ENCODE measurements at places on chromosomes 12 and 14.
A peak's percentile ranks its signal among the peaks of the same experiment; 100 is the strongest.

GRCh38 chr12:42729535-42729900 lies 140.0 kb upstream of the PRICKLE1 start:
- DNase-seq, result no peak

DNA sequence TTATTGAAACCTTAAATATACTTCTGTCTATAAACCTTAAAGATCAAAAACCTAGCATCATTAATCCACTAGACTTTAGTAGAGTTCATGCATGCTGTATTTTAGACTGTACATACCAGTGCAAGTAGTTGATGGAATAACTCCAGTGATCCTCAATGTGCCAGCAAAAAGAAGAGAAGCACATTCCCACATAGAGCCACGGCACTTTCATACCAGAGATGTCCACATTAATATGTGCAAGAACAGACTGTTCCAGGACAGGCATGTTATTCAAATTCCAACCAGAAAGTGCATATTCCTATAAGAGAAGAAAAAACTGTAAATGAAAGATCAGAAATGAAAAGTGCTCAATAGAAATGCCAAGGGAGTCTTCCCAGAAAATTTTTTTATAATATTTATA lies 55.0 kb downstream of the KDM5A start:
- no peak for DNase-seq

GRCh38 chr12:76106631-76107030 lies 22.1 kb upstream of the NAP1L1 start:
- DNase-seq, result no peak

GRCh38 chr12:2212971-2213869 lies 160.4 kb downstream of the CACNA1C start:
- no peak for DNase-seq

DNA sequence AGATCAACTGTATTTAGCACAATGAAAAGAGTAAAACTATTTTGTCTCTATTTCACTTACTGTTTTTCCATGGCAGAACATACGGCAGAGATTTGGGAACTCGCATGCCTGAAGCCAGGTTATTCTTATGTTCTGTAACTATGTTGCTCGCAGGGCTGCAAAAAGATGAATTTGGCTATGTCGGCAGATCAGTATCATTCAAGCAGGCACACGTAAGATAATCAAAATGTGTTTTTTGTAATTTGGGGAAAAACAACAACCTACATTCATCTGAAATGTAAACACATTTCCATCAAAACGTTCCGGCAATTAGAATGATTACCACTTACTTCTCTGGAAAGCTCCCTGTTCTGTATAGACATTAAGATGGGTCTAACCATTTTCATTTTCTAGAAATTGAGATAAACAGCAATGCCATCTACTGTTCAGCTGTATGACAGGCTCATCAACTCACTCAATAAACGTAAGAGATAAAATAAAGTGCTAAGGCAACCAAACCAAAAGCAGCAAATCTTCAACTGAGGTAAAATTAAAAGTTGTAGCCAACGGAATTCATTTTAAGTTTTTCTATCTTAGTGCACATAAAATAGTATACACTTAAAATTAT lies 13.0 kb downstream of the GTSF1 start:
- no peak for DNase-seq

GRCh38 chr12:9066183-9066623 lies 49.5 kb downstream of the A2M start:
- no peak for DNase-seq

DNA sequence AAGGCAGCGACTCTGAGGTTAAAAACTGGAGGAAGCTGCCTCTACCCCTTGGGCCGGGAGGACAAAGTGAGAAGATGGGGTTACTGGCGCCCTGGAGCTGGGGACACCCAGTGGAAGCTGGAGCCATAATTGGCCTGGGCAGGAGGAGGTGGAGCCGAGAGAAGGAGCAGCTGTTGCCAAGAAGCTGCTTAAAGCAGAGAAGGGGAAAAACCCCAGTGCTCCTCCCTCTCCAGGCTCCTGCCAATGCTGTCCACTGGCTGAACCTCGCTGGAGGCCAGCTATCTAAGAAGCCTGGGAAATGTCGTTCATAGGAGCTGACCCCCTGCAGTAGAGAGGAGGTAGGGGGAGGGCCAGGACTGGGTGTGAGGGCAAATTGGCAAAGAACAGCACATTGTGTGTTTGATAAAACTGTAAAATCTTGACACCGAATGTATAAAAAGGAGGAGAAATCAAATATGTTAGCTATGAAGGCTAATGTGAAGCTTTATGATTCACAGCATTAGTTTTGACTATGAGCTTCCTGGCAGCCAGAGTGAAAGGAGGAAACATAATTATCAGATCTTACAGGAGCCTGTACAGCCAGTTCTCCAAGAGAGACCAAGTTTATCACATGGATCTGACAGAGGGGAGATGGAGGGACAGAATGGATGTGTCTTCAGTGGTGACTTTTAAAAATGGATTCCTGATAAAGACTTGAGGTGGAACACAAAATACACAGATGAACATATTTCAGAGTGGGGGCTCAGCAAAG lies 9.5 kb downstream of the HHIPL1 start:
- no peak for DNase-seq

DNA sequence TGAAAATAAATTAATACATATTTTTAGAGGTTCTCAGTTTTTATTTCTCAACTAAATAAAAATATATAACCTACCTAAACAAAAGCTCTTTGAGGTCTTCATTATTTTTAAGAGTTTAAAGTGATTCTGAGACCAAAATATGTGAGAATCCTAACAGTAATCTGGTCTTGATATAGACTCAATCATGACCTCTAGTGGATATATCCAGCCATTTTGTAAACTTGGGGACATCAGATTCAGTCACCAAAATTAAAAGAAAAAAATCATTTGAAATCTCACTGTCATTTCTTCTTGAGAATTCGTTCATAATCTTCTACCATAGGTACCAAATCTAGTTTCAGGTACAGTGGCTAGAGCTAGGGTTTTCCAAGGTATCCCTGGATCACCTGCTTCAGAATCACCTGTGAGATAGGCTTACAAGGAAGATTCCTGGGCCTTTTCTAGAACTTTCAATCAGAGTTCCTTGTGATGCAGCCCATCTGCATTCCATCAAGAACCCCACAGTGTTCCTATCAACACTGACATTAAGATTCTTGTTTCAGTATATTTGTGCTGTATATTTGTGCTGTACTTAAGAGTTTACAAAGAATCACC lies 214.9 kb downstream of the ADAMTS20 start:
- peak; percentile 10 for DNase-seq

- no peak for DNase-seq
Observed at GRCh38 chr12:100216337-100216736, 15.7 kb downstream of the ACTR6 start.

DNA sequence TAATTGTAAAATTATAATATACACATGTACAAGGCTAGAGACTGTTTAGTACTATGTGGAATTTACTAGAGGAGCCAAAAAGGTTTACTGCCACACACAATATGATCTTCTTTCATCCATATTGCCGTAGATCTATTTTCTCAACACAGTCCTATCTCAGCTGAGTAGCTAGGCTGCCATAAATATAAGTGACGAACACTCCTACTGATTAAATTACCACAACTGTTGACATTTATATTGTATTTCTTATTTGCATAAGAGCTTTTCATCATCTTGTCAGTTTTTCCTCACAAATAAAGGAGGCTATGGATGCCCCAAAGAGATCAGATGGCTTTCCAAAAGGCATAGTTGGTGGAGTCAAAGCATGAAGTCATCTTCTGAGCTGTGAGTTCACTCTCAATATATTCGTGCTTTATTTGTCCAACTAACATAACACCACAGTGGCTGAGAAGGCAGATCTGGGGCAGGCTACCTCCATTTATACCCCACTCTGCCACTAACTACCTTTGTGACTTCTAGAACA lies 78.6 kb downstream of the CCDC59 start:
- DNase-seq, result no peak

GRCh38 chr14:89298056-89298834 lies 118.8 kb downstream of the FOXN3 start:
- DNase-seq, result no peak

- DNase-seq, result no peak
Observed at GRCh38 chr14:95555053-95555452, 20.2 kb downstream of the GLRX5 start.

DNA sequence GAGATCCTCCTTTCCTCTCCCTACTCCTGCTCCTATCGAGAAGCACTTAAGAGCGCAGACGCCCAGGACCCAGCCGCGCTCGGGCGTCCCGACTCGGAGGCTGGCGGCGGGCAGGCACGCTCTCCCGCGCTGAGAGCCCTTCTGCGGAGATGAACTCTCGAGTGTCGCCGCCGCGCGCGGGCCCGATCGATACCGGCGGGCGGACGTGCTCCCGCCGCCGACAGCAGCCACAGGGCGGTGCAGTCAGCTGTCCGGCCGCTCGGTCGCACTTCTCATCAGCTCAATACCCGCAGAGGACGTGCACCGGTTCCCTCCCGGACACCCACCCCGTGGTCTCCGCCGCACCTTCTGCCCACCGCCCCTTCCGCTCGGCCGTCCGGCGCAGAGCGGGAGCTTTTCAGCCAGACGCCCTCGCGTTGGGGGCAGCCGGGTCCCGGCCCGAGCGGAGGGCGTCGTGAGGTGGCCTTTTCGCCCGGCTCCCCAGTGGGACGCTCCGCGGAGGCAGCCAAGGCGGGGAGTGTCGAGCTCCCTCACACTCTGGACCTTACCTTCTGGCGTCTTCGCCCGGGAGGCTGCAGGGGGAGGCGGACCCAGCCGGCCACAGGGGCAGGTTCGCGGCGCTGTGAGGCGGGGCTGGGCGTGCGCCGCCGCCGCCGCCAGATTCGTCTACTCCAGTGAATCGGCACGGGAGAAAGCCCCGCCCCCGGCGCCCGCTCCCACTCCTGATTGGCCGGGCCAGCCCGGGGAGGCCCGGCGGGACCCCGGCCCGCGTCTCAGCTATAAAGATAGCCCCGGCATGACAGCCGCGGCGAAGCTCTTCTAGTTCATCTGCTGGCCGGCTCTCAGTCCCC lies at the start of gene INSM2:
Gene INSM2 (plus strand): TSS at position 808 of the 851 bp plus-strand sequence. CDS start 89 bp downstream, outside the sequence.
- peak; percentile 73 for DNase-seq

DNA sequence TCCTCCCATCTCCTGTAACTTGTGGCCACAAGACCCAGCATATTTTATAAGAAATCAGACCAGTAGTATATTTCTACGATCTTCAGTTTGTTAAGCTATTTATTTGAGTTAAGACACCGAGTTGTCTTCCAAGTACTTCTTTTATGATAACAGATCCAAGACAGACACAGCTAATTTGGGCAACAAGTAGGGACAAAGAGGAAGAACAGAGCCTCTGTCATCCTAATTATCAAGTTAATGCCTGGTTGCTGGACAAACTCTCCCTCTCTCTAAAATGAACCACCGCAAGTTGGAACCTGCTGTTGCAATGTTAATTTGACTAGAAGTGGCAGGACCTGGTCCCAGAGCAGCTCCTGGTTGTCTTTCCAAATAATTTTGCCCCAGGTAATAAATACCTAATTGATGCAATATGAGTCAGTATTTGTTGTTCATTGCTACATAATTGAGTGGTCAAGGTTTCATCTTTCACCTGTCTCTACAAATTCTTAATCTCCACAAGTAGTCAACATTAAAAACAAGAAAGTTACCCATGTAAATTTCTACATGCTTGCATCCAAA lies 323.7 kb downstream of the PAWR start:
- DNase-seq, result no peak

GRCh38 chr14:23028799-23029198 lies 5.9 kb downstream of the PSMB5 start:
- no peak for DNase-seq

- DNase-seq, result no peak
Observed at GRCh38 chr14:105204206-105204930, 23.3 kb upstream of the NUDT14 start.

GRCh38 chr12:90938451-90938850 lies 16.5 kb downstream of the CCER1 start:
- DNase-seq, result no peak

DNA sequence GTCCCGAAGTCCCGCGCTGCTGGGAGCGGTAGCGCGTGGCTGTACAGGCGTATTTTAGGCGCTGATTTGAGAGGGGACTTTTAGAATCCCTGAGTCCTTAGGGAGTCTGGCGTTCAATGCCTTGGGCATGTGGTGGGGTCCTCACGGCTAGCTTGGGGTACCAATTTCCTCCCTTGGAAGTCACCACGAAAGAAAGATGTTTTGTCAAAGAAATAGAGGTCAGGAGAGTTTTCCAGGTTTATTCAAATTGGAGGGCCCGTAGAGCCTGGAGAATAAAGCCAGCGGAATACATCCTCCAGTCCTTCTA lies 63.9 kb downstream of the KLHL28 start:
- no peak for DNase-seq
